ENCODE measurements at places on chromosomes 5 and 9. TPM values are rescaled to one million over a fixed set of nuclear protein-coding genes. Genes with fewer than 3 reads are reported as not detected.

- DNase-seq = no peak
- H3K36me3 ChIP-seq = no peaks in the 10 kb centered on the region
- H3K4me1 ChIP-seq = no peaks in the 10 kb centered on the region
- H3K4me3 ChIP-seq = no peak overlapping the region
Measured at GRCh38 chr5:167814040-167814439, 477.4 kb upstream of the WWC1 start.

- no peak for DNase-seq
- H3K27ac ChIP-seq = no peak overlapping the region
- no peak overlapping the region for H3K4me3 ChIP-seq
- H3K27me3 ChIP-seq = no peaks in the 10 kb centered on the region
- H3K4me1 ChIP-seq = no peaks in the 10 kb centered on the region
- no peaks in the 10 kb centered on the region for H3K36me3 ChIP-seq
Measured at GRCh38 chr5:26663500-26663899, 374.9 kb downstream of the CDH9 start.

ENHO gene
- total RNA-seq = 0.64 TPM

- H3K27me3 ChIP-seq = no peaks in the 10 kb centered on the region
- H3K27ac ChIP-seq = no peak overlapping the region
- no peaks in the 10 kb centered on the region for H3K36me3 ChIP-seq
- peaks cover 23% of the 10 kb centered on the region for H3K4me1 ChIP-seq
- no peak overlapping the region for H3K4me3 ChIP-seq
- DNase-seq = no peak
Measured at GRCh38 chr5:142922223-142922952, 152.2 kb downstream of the ARHGAP26 start.

- H3K36me3 ChIP-seq = no peaks in the 10 kb centered on the region
- H3K4me3 ChIP-seq = no peak overlapping the region
- H3K4me1 ChIP-seq = no peaks in the 10 kb centered on the region
- H3K27ac ChIP-seq = no peak overlapping the region
- DNase-seq = no peak
- no peaks in the 10 kb centered on the region for H3K27me3 ChIP-seq
Measured at GRCh38 chr5:64299805-64300204, 134.2 kb downstream of the RNF180 start.

All from psoas muscle (tissue), 8 donors.